Activated naive CD4-positive, alpha-beta T cell (primary cell): ENCODE measurements at places on chromosomes 12 and 14.

- DNase-seq = no peak
Measured at GRCh38 chr12:116813271-116814041, 67.8 kb downstream of the HRK start.

DNA sequence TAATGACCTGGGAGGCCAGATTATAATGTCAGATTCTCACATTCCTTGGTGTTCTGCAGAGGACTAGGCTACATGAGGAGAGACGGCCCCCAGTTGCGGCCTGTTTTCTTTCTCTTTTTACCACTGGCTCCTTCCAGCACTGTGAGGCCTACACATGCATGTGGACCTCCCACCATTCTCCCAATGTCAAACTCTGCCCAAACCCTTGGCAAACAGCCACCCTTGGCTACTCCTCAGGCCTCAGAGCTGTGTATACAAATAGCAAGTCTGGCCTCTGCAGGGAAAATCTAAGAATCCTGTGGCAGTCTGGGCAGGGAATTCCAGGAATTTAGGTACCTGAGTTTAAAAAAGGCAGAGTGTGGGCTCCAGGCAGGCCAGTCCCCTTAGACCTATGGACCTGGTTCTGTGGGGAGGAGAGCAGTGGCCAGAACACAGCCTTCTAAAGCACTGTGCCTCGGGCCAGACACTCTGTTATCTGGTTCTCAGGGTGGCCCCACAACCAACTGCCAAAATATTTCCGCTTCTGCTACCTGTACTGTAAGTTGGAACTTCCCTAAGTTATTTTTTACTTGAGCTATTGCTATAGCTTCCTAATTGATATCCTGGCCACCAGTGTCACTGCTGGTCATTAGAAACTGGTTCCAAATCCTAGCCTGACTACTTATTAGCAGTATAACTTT is 19.9 kb upstream of the NEDD1 start:
- DNase-seq = no peak

GRCh38 chr12:29389295-29389919 is 8.4 kb upstream of the ERGIC2 start:
- no peak for DNase-seq

GRCh38 chr14:31935391-31935790 is 141.7 kb upstream of the ARHGAP5 start:
- no peak for DNase-seq

GRCh38 chr14:104290756-104291122 is 152.4 kb downstream of the KIF26A start:
- DNase-seq = no peak

- no peak for DNase-seq
Measured at GRCh38 chr12:96502477-96502876, 13.1 kb downstream of the CFAP54 start.

GRCh38 chr12:95497031-95497430 is 23.1 kb downstream of the METAP2 start:
- DNase-seq = no peak

DNA sequence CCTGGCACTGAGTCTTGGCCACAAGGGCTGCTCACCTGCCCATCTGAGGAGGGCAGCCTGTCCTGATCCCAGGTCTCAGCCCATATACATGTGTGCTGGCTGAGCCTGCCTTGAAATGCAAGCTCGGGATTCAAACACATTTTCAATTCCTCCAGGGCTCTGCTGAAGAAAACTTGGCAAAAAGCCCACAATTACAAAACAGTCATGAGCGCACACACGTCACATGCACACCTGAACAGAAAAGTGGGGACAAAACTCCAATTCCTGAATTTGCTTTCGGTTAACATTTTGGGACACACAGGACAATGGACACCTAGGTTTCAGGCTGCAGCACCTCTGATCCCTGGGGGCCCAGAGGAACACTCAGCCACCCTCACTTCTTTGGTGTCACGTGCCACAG is 113.9 kb downstream of the RBM19 start:
- no peak for DNase-seq

DNA sequence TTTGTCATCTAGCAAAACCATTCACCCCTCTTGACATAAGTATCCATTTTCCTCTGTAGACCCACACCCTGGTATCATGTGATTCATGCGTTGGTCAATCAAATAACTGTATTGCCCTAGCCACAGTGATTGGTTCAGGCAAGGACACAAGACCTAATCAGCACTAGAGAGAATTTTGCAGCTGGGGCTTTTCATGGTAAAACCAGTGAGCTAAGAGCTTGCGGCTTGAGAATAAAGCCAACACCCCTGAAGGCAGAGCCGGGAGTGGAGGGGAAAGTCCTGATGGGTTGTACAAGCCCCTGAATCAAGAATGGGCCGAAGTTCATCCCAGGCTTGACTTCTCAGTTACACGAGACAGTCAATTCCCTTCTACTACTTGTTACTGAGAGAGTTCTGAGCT is 33.2 kb upstream of the LTBP2 start:
- DNase-seq = no peak

DNA sequence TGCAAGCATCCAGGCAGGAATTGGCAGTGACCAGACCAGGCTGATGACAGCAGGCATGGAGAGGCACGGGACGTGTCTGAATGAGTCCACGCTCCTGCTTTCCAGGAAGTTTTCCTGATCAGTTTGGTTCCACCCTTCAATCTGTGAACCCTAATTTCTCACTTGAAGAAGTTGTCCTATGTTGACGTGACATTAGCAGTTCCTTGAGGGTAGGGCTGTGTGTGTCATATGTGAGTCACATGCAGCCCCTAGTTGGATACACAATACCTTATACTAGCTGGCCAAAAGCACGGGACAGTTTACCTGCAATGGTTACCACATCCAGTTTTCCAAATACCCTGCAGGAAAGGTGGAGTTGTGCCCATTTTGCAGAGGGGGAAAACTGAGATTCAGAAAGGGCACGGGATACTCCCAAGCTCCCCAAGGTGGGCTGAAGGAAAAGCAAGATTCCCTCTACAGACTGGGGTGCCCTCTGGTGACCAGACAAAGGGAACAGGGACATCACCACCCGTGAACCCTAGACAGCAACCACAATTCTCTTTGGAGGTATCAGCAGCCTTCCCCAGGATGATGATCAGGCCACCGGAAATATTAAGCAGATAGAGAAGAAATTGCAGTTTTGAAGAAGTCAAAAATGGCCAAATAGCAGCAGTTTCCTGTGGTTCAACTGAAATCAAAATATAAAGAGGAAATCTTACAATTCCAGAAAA is 194.5 kb downstream of the PHETA1 start:
- no peak for DNase-seq

DNA sequence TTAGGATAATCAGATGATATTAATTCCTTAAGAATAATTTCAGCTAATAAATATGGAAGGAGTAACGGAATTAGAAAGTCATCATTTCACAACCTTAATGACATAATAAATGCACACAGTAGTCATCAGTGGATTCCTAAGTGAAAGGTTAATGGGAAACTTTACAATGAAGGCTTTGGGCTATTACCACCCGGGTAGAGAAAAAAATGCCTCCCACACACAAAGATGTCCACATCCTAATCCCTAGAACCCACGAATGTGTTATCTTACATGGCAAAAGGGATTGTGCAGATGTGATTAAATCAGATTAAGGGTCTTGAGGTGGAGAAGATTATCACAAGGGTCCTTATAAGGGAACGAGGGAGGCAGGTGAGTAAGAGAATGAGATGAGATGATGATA is 5.6 kb downstream of the TMED10 start:
- DNase-seq = no peak

GRCh38 chr14:93702946-93703345 is 85.3 kb downstream of the PRIMA1 start:
- no peak for DNase-seq

GRCh38 chr14:95619785-95620417 is 66.3 kb upstream of the TCL1B start:
- DNase-seq = no peak

GRCh38 chr12:105554223-105554678 is 223.8 kb downstream of the C12orf75 start:
- no peak for DNase-seq

DNA sequence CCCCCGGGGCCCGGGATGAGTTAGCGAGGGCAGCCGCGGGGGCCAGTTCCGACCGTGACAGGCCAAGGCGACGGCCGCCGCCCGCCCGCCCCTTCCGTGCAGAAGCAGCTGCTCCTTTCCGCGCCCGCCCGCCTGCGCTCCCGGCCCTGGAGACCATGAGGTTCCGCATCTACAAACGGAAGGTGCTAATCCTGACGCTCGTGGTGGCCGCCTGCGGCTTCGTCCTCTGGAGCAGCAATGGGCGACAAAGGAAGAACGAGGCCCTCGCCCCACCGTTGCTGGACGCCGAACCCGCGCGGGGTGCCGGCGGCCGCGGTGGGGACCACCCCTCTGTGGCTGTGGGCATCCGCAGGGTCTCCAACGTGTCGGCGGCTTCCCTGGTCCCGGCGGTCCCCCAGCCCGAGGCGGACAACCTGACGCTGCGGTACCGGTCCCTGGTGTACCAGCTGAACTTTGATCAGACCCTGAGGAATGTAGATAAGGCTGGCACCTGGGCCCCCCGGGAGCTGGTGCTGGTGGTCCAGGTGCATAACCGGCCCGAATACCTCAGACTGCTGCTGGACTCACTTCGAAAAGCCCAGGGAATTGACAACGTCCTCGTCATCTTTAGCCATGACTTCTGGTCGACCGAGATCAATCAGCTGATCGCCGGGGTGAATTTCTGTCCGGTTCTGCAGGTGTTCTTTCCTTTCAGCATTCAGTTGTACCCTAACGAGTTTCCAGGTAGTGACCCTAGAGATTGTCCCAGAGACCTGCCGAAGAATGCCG is 699 bp downstream of the MGAT2 start:
- DNase-seq = no peak

DNA sequence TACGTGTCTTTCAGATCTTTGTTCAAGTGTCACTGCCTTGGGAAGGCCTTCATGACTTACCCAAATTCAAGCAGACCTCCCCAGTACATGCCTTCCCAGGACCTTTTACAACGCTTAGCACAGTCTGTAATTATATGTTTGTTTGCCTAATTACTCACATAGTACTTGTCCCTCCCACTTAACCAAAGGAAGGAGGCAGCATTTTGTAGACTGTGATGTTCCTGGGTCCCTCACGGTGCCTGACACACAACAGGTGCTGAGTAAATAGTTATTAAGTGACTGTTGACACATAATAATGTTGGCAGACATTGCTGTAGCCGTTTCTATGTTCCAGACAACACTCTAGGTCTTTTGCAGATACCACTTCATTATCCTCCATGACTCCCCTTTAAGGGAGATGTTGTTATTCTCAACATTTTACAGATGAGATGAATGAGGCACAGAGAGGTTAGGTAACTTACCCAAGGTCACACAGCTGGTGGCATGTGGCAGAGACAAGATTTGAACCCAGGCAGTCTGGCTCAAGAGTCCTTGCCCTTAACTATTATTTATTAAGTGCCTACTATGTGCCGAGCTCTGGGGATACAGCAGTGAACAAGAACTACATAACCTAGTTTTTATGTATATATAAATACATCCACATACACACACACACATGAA is 130.7 kb downstream of the PHETA1 start:
- no peak for DNase-seq

GRCh38 chr14:61484826-61485584 is 163.6 kb downstream of the PRKCH start:
- DNase-seq = no peak

DNA sequence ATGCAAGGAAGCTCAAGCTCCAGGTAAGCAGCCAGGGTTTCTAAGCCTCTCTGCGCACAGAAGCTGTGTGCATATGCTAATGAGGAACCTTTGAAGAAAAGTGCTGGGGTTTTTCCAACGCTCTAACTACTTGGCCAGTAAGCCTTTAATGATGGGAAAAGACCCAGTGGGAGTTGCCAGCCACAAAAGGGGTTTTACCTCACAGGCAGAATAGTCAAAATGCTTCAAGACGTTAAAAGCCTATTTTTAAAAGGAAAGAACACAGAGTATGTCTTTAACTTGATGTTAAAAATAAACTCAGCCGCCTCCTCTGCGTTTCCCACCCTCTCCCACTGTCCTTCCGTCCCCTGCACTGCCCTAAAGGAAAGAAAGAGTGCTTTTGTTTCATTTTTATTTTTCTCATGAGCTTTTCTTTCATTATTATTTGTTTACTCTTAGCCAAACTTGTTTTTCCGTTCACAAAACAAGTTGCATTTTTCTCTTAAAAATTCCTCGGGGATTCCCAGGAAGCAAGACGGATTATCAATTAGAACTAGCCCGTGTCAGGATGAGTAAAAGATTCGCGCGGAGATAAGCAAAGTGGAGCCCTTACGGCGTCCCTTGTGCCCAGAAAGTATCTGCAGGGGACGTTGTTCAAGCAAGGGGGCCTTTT is 209.8 kb upstream of the NUDT4 start:
- DNase-seq = no peak

DNA sequence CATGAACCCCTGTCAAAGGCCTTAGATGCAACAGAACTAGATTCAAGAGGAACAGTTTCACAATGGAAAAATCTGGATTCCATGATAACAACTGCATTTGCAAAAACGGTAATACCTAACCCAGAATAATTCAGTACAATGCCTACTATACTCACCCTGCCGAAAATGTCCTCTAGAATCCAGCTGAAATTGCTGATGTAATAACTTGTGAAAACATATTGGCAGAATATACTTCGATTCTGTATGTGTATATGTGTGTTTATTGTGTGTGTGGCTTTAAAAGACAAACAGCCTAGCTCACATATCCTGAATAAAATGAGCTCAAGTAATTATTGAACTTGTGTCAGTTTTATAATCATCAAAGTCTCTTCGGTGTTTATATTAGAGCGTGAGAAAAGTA is 46.0 kb downstream of the PHLDA1 start:
- no peak for DNase-seq

- no peak for DNase-seq
Measured at GRCh38 chr12:124422142-124422569, 127.3 kb downstream of the RFLNA start.

DNA sequence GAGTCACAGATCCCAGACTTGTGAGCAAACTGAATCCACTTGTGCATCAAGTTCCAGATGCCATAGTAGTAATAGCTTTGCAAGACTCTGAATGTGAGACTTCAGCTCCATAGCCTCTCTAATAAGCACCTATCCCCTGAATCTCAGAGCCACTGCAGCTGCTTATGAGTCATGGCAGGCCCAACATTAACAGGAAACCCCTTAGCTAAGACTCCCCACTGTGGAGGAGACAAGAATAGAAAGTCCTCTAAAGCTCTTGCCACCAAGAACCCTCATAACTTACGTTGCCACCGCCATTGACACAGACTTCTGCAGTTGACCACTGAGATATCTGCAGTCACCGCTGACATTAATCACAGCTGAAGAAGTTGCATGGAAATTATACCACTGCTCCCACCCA is 62.9 kb upstream of the PDE3A start:
- no peak for DNase-seq

DNA sequence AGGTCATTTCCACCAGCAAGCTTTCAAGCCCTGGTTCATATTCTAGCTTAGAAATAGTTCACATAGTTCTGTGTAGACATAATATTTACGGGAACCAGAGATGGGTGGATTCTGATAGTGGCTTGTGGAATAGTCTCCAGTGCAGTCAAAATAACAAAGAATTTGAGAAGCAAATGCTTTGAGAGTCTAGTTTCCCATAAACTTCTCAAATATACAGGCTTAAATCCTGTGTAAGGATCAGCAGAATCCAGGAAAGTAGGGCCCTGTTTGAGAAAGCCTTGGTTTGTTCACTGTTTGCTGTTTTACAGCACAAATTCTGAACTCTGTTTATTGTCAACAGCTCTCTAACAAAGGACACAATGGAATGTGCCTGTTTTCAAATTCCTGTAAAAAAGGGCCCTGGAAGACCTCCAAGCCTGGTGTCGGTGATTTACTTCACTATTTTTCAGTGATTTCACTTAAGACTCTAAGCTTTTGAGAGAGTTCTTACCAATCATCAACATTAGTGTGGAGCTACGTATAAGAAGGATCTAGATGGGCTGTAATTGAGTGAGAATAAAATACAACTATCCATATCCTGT is 11.4 kb upstream of the FOS start:
- no peak for DNase-seq

- DNase-seq = no peak
Measured at GRCh38 chr12:91804533-91804932, 341.1 kb downstream of the BTG1 start.
